Pons (tissue), 1 donor: ENCODE measurements at places on chromosomes 5 and 9.
A peak's percentile ranks its signal among the peaks of the same experiment; 100 is the strongest.

GRCh38 chr9:76743931-76744330, 20.3 kb upstream of the PCA3 start:
- DNase-seq: no peak

DNA sequence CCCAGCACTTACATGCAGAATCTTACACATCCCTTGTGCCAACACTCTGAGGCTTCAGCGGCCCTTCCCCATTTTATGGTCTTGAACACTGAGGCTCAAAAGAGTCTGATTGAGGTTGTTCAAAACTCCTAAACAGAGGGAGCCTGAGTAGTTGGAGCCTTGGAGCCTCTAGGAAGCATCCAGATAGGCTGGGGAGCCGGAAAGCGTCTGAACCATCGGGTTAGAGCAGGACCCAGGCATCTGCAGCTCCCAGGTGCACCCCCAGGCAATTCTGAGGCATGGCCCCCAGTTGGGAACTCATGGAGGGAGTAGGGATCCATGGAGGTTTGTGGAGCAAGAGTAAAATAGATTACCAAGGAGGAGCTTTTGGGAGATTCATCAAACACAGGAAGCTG, 3.8 kb downstream of the OLFML2A start:
- no peak for DNase-seq

DNA sequence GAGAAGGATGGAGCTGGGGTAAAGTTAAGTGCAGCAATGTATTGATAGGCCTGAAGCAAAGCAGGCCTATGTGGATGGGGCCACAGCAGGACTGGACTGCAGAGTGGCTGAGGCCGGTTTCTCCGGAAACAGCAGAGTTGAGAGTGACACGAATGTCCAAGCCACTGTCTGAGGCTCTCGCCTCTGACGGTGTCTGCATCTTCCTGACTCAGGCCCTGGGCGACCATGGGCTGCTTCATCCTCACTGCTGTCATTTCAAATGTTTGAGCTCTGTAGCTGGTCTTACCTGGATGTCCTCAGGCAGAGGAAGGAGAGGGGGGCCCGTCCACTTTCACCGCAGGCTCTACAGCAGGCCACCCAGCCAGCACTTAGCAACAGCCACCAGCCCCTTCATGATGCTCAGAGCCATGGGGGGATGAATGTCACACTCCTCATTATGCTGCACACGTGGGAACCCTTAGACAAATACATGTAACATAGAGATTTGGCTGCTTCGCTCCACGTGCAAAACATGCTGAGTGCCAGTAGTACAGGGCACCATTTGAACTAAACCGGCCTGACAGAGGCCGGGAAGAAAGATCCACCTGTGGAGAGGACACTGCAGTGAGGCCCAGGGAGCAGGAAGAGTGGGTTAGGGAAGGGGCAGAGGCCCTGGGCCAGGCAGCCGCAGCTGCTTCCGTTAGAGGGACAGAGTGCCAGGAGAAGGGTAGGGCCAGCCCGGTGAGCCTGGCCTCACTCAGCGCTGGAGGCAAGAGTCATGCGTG, 31.7 kb upstream of the NXNL2 start:
- DNase-seq: no peak

DNA sequence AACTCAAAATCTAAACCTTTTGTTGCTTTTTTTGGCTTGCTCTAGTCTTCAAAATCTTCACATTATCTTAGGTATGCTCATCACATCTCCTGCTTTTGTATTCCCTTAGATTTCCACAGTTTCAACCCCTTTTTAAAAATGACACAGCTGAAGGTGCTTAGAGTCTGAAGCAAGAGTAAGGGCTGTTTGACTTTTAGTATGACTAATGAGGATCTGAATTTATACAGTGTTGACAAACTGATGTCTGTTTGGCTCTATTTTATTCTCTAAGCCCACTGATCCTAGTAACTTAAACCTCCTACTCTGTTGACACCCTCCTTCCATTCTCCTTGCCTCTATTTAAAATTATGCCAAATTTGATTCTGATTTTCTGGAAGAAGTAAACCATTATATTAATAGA, 200.1 kb downstream of the MCTP1 start:
- no peak for DNase-seq

- DNase-seq: no peak
Observed at GRCh38 chr9:121599872-121600585, 51.4 kb upstream of the DAB2IP start.

GRCh38 chr9:121484651-121485446, 14.8 kb downstream of the GGTA1 start:
- DNase-seq: peak; percentile 36

- peak; percentile 47 for DNase-seq
Observed at GRCh38 chr9:117744856-117745389, 40.7 kb downstream of the TLR4 start.

DNA sequence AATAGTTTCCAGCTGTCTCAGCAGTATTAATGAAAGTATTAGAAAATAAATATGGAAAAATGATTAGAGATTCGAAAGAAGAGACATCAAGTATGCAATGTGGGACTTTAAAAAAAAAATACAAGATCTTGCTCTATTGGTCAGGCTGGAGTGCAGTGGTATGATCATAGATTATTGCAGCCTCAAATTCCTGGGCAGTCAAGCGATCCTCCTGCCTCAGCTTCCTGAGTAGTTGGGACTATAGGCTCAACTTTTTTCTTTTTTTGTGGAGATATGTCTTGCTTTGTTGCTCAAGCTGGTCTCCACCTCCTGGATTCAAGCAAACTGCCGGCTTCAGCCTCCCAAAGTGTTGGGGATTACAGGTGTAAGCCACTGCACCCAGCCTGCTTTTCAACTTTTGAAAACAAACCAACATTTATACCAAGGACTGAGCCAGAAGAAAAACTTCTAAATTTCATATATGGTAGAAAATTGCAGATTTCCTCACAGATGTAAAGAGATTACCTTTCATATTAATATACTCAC, 323.1 kb downstream of the ADGRV1 start:
- no peak for DNase-seq

GRCh38 chr5:147487031-147487750, 22.7 kb downstream of the DPYSL3 start:
- DNase-seq: no peak

DNA sequence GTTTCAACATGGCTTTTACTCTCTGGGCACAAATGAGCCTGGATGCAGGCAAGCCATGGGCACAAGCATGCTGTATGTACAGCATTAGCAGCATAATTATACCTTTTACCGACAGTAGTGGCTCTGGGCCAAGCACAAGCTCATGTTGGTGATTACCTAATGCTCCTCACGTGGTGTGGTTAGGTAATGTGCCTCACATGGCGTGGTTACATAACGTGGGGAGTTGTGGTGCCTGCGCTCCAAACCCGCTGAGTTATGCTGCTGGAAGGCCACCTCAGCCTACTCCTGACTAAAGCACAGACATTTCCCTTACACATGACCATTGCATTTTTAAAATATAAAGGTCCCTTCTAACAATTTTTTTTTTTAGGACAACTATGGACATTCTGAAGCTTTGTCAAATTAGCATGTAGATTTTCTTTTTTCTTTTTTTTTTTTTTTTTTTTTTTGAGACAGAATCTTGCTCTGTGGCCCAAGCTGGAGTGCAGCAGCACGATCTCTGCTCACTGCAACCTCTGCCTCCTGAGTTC, 794.0 kb downstream of the EFNA5 start:
- no peak for DNase-seq

DNA sequence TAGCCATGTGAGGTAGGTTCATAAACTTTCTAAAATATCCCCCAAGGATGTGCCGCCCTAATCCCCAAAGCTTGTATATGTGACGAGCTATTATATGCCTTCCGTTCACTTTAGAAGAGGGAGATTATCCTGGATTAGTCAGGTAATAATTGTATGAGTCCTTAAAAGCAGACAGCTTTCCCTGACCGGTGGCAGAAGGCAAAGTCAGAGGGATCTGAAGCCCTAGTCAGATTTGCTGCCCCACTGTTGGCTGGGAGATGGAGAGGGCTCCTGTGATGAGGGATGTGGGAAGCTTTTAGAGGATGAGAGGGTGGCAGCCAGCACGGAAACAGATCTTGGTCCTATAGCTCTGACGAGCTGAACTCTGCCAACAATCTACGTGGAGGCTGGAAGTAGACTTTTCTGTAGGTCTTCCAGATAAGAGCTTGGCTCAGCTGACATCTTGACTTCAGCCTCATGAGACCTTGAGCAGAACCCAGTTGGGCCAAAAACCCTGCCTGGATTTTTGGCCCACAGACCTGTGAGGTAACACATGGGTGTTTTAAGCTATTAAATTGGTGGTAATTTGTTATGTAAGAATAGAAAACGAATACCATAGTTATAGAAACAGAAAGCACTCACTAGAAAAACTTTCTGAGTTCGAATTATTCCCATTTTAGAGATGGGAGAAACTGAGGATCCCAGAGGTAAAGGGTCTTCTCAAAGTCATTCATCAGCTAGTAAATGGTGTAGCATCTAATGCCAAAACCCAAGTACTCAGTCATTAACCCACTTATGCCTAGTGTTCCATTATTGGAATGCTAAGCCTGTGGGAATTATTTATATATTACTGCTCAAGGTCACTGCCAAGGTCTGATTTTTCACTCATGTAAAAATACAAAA, 48.9 kb downstream of the SH3PXD2B start:
- DNase-seq: no peak

DNA sequence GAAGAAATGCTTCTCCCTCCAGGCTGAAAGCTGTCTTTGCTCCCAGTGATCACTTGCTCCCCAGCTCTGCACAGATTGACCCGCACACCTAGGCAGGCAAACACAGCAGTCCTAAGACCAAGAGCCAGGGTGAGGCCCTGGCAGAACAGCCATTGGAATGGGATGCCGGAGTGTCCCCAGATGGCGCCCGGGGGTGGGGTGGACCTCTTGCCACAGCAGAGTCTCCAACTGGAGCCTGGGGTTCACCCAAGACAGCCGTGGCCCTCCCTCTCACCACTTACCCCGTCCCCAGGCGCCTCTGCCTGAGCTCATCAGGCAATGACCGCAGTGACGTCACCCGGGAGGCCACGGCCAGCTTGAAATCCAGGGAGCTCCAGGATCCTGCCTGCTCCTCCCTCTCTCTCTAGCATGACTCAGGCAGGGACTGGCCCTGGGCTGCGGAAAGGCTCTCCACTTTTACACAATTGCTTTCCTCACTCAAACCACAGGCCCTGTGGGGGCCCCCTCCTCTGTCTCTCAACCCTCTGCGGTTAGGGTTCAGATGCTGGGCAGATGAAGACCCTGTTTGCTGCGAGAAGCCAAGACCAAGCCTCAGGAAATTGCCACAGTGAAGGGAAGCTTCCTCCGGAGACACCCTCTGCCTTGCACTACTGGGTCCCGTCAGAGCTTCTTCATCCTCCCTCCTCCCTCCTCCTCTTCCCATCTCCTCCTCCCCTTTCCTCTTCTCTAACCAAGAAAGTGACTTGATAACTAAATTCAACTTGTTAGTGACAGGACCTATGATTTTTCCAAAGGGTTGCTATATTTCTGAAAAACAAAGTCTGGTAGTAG, 24.3 kb upstream of the PTGES start:
- peak; percentile 38 for DNase-seq

GRCh38 chr5:74762599-74762998, 4.3 kb downstream of the GFM2 start:
- no peak for DNase-seq

- peak; percentile 20 for DNase-seq
Observed at GRCh38 chr5:120463006-120463680, 957 bp upstream of the PRR16 start.

GRCh38 chr9:18935541-18935940, 97.5 kb downstream of the SAXO1 start:
- DNase-seq: no peak

- DNase-seq: no peak
Observed at GRCh38 chr5:113692891-113693457, 179.5 kb downstream of the YTHDC2 start.

- DNase-seq: no peak
Observed at GRCh38 chr9:106146886-106147285, 452.5 kb downstream of the TMEM38B start.

DNA sequence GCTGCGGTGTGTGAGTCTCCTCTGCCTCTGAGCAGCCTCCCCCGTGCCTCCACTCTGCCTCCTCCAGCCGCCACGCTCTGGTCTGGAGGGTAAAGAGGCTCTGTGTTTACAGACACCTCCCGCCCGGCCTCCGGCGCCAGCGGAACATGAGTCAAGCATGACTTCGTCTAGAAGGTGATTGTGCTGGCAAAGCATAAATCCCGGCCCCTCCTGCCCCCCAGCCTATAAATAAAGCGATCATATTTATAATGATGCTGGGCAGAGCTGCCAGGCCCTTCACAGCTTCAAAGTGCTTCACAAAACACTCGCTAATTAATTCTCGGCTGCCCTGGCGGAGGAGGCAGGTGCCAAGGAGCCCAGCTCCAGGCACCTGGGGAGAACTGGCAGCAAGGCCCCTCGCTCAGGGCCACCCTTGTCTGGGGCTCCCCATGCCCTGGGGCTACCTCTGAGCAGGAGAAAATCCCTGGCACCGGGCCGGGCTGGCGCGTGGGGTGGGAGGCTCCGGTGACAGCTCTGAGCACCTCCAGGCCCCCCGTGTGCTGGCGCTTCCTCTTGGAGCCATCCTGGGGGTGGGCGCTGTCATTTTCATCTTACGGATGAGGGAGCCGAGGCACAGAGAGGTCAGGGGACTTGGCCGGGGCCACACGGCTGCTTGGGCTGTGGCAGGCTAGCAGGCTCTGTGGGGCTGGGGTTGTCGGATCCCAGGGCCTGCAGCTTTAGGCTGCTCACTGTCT, 87.8 kb downstream of the RXRA start:
- DNase-seq: no peak

DNA sequence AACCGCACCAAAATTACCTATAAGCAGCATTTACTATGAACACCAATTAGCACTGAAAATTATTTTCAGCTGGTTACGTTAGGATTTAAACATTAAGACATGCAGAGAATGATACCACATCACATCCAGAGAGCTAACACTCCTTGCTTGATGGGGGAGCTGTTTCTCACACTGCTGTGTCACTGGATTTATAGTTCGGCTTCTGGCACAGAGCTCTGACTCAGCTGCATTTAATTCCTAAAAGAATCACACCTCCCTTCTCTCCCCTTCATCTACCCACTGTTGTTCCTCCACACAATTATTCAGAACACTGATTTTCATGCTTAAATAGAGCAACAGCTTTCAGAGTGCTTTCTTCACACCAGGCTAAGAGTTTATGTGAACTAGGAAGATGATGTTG, 82.6 kb upstream of the SV2C start:
- no peak for DNase-seq

GRCh38 chr9:124671861-124672260, 99.2 kb downstream of the NR6A1 start:
- DNase-seq: no peak

DNA sequence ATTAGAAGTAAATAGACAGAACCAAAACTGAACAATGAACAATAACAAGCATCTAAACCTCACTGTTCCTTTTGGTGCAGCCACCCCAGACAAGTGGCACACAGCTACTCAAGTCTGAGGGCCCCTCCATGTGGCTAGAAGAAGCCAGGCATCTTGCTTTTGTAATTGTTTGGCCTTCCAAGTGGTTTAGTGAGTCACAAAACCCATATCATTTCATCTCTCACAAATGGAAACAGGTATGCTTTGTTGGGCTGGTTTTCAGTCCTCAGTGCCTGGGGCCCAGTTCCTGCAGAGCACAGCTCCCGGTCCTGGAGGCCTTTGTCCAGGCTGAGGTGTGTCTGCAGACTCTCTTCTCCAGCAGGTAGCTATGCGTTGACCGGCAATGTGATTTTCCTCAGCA, 16.7 kb downstream of the PRLR start:
- no peak for DNase-seq

- DNase-seq: no peak
Observed at GRCh38 chr5:16855898-16856297, 80.2 kb downstream of the MYO10 start.

GRCh38 chr9:14538526-14538925, 154.7 kb downstream of the ZDHHC21 start:
- no peak for DNase-seq

- no peak for DNase-seq
Observed at GRCh38 chr5:17081142-17081541, 136.3 kb upstream of the BASP1 start.
